ENCODE measurements at places on chromosomes 7 and 10.

DNA sequence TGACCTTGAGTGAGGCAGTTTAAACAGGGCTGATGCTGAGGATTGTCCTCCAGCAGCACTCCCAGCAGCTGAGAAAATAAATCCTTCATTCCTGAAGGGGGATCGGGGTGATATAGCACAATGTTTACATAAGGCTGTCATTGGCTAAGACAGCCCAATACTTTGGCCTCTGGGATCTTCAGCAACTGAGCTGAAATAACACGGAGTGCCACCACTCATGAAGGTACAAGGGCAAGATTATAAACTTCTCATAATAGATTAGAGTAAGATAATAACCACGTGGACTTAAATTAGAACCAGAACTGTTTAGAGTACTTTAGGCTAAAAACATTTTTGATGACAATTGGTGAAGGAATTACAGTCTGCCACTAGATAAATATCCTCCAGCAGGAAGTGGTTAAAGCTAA, 70.0 kb upstream of the PAPSS2 start:
- DNase-seq = no peak

DNA sequence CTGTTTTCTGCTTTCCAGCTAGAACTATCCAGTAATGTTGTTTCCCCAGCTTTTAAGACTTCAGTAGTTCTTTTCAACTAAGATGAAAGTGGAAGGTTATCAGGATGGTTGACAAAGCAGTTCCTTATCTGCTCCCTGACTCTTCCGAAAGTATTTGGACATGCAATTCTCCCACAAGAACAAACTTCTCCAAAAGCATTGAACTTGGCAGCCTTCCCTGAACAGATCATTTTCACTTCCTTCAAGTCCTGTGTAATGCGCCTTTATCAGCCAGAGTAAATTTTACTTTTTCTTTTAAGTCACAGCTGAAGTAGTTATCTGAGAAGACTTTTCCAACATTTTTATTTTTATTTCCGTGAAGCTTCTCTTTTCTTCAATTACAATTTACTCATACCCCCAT, 39.7 kb downstream of the CDC14C start:
- no peak for DNase-seq

GRCh38 chr7:82275342-82275741, 168.2 kb downstream of the CACNA2D1 start:
- no peak for DNase-seq

DNA sequence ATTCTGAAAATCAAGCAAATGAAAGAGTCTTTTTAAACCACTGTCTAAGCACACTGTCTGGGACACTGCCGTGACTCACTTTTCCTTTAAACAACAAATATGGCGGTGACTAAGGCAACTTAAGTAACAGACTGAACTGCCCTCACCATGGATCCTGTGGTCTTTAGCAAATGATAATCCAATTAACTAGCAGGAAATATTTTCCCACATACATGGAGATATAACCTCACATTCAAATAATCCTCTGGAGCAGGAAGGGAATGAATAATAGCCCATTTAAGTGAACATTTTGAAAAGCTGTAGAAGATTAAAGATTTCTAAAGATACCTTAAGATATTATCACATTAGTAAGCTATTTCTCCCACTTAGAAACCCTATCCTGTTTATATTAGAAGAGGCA, 40.3 kb upstream of the LRRC17 start:
- DNase-seq = no peak

- no peak for DNase-seq
Measured at GRCh38 chr10:47367646-47368045, 16.4 kb downstream of the ZNF488 start.

DNA sequence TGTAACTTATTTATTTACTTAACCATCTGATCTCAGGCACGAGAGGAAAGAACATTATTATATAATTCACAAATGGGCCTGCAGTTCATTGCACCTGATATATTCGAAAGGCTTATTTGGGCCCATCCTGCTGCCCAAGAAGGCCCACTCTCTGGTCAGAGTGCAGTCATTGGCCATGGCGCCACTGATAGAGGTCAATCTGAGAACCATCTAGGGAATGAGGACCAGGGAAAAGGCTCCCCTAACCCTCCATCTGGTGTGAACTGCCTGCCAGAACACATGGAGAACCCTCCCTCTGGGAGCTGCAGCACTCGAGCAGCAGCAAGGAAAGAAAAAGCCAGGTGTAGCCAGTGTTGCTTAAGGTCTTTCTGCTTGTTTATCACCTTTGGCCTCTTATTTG, 136.6 kb downstream of the REEP3 start:
- DNase-seq = no peak

- DNase-seq = no peak
Measured at GRCh38 chr7:22216832-22217475, 140.0 kb downstream of the RAPGEF5 start.

DNA sequence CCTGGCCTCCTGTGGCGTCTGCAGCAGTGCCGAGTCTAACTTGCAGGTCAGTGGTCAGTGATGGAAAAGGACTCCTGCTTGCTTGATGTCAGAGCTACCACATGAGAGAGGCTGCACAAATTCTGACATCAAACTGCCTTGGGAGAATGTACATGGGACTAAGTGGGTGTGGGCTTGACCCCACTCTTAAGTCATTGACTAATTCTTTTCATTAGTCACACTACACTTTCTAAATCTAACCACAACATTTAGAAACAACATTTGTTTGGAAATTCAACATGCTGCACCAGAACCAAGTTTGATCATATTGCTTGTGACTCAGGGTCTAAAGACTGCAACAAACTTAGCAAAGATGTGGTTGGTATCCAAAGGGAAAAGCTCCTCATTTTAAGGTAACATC, 24.4 kb upstream of the CDC14C start:
- DNase-seq = no peak

GRCh38 chr10:83310688-83311087, 828.6 kb upstream of the GHITM start:
- no peak for DNase-seq

GRCh38 chr7:48363174-48363573, 191.9 kb downstream of the ABCA13 start:
- no peak for DNase-seq

DNA sequence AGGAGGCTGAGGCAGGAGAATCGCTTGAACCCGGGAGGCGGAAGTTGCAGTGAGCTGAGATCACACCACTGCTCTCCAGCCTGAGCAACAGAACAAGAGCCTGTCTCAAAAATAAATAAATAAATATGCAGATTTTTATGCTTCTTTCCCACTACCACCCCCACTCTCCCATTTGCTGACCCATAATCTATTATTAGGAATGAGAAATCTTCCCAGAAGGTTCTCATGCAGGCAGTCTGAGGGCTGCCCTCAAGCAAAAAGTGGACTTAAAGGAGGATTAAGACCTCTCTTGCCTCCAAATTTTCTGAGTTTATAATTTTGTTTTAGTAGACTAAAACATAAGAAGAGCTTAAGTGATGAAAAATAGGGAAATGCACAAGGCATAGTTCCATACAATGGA, 85.2 kb upstream of the TOMM7 start:
- no peak for DNase-seq

GRCh38 chr10:131777162-131777561, 123.6 kb upstream of the PPP2R2D start:
- DNase-seq = no peak

- DNase-seq = no peak
Measured at GRCh38 chr10:106925191-106925590, 239.3 kb downstream of the SORCS1 start.

GRCh38 chr7:92904244-92905131, 68.1 kb upstream of the CDK6 start:
- peak; percentile 45 for DNase-seq

GRCh38 chr10:98294270-98294627, 26.3 kb upstream of the LOXL4 start:
- DNase-seq = no peak

DNA sequence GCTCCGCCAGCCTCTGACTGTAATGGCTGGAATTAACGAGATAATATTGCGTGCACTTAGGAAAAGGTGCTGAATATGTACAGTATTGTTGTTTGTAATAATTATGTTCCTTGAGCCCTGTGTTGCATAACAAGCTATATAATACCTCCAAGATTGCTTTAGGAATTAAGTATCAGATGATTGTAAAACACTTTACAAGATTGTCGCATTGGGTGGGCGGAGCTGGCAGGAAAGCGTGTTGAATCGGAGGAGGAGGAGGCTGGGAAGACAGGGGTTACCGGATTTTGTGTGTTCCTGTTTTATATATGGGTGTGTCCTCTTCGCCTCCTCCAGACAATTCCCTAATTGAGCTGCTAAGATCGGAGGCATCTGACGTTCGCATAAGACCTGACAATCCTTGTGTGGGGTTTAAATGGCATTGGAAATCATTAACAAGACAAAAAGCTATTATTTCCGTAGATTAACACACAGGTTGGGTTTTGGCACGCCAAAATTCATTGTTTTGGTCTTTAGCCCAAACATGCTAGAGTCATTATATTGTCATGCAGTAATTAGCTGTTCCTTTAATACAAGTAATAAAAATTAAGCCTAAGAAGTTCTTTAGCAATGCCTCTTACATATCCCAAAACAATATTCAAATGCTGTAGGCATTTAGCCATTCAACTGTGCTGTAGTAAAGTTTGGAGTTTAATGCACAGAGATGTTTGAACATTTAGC, 192.9 kb upstream of the SH2B2 start:
- no peak for DNase-seq

GRCh38 chr7:128933180-128933891, 4.4 kb upstream of the IRF5 start:
- DNase-seq = peak; percentile 38

- DNase-seq = no peak
Measured at GRCh38 chr7:39217783-39218182, 240.1 kb downstream of the POU6F2 start.

DNA sequence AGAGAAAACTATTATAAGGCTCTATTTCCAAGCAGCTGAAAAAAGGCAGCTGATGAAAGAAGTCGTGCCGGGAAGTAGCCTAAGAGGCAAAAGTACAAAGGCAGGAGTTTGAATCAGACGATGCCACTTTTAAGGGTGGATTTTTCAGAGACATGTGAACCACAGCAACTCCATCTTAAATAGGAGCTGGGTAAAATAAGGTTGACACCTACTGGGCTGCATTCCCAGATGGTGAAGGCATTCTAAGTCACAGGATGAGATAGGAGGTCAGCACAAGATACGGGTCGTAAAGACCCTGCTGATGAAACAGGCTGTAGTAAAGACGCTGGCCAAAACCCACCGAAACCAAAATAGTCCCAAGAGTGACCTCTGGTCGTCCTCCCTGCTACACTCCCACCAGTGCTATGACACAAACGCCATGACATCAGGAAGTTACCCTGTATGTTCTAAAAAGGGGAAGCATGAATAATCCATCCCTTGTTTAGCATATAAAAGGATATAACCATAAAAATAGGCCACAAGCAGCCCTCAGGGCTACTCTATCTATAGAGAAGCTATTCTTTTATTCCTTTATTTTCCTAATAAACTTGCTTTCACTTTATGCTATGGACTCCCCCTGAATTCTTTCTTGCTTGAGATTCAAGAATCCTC, 45.5 kb upstream of the PRSS1 start:
- no peak for DNase-seq

- DNase-seq = no peak
Measured at GRCh38 chr7:22633286-22633953, 93.6 kb upstream of the IL6 start.

- no peak for DNase-seq
Measured at GRCh38 chr7:127382301-127383085, 10.0 kb downstream of the ZNF800 start.

DNA sequence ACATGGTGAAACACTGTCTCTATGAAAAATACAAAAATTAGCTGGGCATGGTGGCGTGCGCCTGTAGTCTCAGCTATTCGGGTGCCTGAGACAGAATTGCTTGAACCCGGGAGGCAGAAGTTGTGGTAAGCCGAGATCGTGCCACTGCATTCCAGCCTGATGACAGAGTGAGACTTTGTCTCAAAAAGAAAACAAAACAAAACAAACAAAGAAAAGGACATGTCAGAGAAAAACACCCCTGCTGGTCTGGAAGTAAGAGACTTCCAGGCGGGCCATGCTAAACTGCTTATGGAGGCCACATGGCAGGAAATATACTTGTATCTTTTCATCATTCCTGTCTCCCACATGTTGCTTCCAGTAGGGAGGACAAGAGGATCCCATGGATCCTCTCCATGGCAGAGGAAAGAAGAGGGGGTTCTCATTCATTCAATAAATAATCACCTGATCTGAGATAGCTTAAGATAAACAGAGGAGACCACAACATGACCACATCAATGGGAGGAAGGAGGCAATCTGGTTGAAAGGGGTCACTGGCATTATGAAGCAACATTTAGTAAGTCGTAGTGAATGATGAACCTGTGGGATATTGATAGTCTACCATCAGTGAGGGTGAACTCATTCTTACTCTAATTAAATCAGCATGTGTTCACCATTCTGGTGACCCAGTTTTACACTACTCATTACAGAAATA, 60.5 kb upstream of the ZNF138 start:
- no peak for DNase-seq

DNA sequence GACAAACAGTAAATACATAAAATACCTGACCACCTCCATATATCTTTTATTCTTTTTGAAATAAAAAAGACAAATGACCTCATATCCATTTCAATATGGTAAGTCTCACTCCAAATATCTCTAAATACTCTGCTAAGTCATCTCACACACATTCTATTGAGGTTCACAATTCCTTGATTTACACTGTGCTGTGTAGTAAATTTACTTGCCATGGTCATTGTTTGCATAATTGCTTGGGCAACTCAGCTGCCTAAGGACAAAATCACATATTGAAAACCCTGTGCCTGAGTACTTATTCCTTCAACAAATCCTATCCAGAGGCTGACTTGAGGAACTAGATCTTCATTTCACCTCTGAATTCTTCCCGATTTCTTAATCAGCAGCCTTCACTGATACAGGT, 176.4 kb downstream of the THSD7A start:
- no peak for DNase-seq

GRCh38 chr10:58384544-58384998, 639 bp upstream of the TFAM start:
- DNase-seq = no peak

DNA sequence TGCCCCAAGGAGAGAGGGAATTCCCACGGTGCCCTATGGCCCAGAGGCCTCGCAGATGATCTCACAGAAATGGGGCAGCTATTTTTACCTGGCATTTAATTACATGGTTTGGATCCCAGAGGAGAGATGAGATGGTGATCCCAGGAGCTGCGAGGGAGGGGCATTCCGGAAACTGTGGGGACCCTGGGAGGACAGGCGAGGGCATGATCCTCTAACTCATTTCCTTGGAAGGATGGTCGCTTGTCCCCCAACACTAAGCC, 9.4 kb downstream of the SH2B2 start:
- DNase-seq = no peak

GRCh38 chr10:83533290-83533689, 606.0 kb upstream of the GHITM start:
- DNase-seq = no peak

- DNase-seq = no peak
Measured at GRCh38 chr10:34403512-34403911, 411.6 kb downstream of the PARD3 start.
